CD4-positive, alpha-beta T cell (primary cell): ENCODE measurements at places on chromosomes 4 and X.

DNA sequence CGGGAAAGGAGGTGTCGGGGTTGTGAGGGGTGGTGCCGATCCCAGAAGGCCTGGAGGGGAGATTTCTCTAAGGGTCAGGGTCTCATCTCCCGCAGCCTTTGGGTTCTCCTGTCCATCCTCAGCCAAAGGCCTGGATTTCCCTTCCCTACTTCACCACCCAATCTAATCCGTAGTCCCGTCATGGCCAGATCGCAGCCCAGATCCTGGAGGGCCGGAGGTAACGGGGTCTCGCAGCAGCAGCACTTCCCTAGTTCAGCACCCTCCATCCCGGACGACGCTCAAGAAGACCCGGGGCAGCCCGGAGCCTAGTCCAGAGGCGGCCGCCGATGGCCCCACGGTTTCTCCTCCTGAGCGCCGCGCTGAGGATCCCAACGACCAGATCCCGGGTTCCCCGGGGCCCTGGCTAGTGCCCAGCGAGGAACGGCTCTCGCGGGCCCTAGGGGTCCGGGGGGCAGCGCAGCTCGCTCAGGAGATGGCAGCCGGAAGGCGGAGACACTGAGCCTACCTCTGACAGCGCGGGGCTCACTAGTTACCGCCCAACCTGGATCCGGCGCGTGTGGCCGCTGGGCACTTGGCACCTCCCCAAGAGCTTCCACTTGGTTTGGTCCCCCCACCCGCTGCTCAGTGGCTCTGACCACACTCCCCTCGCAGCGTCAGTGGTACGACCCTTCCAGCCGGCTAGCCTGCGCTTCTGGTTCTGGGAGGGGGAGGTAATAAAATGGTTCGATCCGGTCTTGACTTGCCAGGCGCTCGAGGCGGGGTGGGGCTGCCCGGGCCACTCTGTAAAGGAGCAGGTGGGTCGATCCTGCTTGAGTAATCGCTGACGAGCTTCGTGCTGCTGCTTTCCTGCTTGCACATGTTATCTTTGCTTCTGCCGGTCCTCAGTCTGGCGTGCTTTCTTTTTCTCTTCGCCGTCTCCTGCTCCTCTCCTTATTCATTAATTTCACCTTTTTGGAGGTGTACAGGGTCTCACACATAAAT is 3.6 kb downstream of the MAGIX start:
- peak; percentile 61 for DNase-seq

DNA sequence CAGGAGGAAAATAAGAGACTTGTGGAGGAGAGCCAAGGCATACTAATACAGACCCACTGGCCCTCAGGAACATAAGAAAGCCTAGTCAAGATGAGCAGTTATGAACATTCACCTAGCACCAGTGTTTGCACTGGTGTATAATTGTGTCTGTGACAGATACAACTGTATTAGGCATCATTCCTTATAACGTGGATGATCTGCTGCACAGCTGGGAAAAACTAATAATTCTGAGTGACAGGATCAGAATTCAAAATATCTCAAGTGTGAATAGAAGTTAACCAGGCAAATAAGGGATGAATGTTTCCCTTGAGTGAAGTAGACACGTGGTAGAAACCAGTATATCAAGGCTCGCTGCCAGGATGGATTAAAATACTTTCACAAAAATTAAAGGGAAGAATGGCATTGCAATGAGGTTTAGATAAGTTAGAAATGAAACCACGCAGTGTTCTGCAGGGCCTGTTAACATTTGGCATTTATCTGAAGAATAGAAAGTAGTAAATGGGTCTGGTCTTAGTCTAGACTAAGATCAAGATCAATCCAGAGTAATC is 325.9 kb downstream of the EPHA5 start:
- DNase-seq: no peak

GRCh38 chrX:149568701-149569296 is 18.5 kb downstream of the MAGEA9B start:
- no peak for DNase-seq

GRCh38 chr4:141957416-141957815 is 321.0 kb downstream of the IL15 start:
- no peak for DNase-seq

DNA sequence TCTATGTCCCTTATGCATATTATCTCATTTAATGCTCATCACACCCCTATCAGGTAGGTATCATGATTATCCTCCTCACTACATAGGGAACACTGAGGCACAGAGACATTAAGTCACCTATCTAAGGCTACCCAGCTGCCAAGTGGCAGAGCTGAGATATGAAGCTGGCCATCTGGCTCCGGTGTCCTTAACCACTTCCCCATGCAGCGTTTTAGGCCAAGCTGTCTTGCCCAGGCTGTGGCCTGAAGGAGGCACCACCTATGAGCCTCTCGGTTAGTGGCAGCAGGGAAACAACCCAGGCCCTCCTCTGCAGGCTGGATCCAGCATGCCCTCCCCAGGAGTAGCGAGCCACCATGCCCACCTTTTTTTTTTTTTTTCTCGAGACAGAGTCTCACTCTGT is 16.3 kb downstream of the PJA1 start:
- no peak for DNase-seq

GRCh38 chr4:10706236-10706635 is 21.7 kb upstream of the CLNK start:
- DNase-seq: no peak

DNA sequence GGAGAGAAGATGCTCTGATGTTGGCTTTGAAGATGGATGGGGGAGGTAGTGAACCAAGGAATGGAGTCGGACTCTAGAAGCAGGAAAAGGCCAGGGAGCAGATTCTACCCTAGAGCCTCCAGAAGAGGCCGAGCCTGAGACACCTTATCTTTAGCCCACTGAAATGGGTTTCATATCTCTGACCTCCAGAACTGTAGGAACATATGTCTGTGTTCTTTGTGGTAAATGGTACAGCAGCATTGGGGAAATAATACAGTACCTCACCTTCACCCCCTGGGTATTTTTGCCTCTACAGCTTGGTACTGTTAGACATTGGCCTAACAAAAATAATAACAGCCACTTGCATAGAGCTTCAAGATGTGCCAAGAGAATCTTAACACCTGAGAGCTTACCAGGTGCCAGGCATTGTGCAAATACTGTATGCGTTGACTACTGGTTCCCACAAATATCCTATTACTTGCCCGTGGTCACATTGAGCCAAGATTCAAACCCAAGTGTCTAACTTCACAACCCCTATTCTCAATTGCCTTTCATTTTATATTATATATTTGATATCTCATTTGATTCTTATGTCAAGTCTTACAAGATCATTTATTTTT is 57.0 kb upstream of the PGM2 start:
- no peak for DNase-seq

- DNase-seq: no peak
These were observed 40.3 kb downstream of the C4orf54 start for GRCh38 chr4:99617374-99617773.

DNA sequence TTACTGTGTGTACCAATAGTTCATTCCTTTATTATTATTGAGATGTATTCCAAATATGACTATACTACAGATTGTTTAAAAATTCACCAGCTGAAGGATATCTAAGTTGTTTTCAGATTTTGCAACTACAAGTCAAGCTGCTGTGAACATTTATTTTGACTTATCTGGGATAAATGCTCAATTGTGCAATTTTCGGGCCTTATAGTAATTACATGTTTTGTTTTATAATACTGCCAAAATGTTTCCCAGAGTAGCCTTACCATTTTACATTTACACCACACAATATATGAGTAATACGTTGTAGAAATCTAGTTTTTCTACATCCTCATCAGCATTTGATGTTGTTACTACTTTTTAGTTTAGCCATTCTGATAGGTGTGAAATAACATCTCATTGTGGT is 179.6 kb downstream of the ANTXR2 start:
- no peak for DNase-seq

DNA sequence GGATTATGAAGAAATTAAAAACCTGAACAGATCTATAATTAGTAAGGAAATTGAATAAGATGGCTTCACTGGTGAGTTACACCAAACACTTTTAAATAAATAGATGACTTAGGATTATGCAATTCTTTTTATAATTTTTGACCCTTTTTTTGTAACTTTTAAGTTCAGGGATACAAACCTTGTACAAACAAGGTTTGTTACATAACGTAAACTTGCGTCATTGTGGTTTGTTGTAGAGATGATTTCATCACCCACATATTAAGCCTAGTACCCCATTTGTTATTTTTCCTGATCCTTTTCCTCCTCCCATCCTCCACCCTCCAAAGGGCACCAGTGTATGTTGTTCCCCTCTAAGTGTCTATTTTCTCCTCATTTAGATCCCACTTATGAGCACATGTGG is 75.7 kb downstream of the CPEB2 start:
- no peak for DNase-seq

- DNase-seq: no peak
These were observed 133.6 kb upstream of the GIMD1 start for GRCh38 chr4:106502106-106502699.

- DNase-seq: no peak
These were observed 61.8 kb upstream of the KLHL13 start for GRCh38 chrX:118178450-118178849.

DNA sequence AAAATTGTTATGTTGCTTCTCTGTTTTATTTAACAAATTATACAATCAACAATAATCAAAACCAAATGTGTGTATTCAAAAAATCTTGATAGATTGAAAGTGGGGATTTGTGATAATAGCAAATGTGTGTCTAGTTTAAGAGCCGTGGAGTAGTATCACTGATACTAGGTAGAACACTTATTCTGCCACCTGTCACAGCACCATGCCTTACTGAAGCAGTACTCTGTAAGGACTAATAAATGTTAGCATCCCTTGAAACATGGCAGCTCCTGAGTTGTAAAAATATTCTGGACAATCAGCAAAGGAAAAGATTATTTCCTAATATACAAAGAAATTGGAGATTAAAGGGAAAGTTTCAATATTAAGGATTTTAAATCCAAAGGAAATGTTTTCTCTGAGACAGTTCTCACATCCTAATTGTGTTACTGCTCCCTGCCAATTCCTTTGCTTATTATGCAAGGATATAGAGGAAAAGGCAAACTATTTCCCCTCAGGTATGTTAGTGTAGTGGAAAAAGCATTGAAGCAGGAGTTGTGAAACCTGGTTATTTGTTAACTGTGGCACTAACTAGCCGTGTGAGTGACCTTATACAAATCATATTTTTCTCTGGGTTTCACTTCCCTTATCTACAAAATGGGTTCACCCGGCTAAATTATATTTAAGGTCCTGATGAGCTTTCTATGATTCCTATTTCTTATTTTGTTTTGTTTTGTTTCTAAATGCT is 303.1 kb downstream of the ARHGAP24 start:
- DNase-seq: no peak

DNA sequence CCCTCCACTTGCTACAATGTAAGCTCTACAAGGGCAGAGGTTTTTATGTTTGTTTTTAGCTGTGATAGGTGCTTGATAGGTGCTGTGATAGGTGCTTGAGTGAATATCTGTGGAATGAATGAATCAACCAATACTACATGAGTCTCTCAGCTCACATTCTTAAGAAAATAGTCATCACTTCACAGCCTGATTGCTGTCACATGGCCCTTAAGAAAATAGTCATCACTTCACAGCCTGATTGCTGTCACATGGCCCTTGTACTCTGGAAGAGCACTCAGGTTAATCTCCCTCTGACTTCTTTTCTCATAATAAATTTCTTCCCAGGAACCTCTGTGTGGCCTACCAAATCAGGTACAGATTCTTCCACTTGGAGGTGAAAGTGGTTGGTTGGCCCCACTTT is 335.2 kb downstream of the TENM3 start:
- DNase-seq: no peak

DNA sequence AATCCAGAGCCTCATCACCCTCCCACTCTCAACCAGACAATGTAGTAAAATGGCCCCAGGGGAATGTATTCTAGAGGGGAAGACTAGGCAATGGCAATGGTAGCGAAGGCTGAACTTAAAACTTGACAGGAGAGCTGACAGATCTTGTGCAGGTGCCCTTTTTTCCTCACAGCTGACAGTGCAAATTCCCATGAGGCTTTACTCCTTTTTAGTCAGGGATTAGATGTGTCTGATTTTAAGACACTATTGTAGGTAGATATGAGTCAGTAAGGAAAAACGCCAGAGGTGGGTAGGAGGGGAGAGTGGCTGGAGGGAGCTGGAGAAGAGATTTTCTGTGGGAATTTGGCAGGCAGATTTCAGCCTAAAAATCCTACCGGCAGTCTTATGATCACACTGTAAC is 10.7 kb downstream of the CAPN6 start:
- no peak for DNase-seq

- DNase-seq: no peak
These were observed 9.7 kb upstream of the TMEM165 start for GRCh38 chr4:55386073-55386472.

GRCh38 chr4:21209860-21210259 is 509.6 kb downstream of the PACRGL start:
- DNase-seq: no peak

DNA sequence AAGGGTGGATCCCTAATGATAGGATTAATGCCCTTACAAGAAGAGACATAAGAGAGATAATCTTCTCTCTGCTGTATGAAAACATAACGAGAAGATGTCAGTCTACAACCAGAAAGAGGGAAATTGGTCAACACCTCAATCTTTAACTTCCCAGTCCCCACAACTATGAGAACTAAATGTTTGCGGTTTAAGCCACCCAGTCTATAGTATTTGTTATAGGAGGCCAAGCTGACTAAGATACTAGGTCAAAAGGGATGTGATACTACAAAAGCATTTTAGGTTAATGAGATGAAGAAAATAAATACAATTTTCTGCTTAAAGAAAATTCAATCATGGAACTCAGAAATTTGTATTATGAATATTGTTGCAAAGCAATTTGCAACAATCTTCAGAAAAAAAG is 55.4 kb upstream of the LHFPL1 start:
- no peak for DNase-seq

DNA sequence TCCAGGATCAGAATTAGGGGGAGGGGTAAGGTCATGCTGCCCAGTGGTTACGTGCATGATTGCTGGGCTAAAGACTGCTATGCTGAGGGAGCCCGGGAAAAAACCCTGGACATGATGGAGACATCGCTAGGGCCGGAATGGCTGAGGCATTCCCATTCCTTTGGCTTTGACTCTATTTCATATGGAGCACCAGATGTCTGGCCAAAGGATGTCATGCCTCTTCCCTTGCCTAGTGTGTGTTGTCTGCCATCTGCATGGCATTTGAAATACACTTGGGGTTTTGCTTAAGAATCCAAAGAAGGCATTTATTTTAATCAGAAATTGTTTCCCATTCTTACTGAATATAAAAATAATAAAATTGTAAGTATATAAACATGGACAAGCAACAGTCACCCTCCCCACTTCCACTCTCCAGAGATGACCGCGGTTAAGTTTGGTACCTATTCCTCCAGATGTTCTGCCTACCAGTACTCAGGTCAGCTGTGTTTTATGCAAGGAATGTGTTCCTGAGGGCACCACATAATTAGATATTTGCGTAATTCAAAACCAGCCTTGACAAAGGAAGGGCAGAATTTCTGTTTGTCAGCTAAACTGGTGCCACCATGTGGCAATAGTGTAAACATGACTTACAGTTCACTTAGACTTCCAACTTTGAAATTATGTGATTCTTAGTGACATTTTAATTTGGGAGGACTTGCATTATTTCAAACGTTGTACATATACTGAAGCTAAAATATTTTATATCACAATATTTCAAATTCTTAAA is 105.9 kb downstream of the CT47B1 start:
- no peak for DNase-seq
